Stimulated activated CD8-positive, alpha-beta memory T cell treated with anti-CD3 and anti-CD28 coated beads, Interleukin-15, amount 100 ng/mL, for 24 hours (primary cell): ENCODE measurements at places on chromosomes 6 and 20.

- DNase-seq: no peak
Observed at GRCh38 chr6:34017106-34017805, 128.6 kb downstream of the GRM4 start.

DNA sequence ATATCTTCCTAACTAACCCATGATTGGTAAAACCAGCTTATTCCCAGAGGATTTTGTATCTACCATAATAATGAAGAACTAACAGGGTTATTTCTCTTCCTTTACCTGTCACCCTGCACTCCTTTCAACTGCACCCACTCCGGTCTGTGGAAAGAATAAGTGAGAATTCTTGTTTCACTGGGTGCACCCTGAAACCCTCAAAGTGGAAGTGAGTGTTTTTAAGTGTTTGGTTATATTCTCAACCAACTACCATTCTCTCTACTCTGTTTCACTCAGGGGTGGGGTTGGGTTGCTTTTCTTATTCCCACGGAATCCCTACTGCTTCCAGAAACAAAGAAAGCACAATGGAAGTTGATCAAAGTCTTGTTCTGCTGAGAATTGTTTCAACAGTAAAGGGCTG lies 42.6 kb upstream of the KHDRBS2 start:
- DNase-seq: no peak

DNA sequence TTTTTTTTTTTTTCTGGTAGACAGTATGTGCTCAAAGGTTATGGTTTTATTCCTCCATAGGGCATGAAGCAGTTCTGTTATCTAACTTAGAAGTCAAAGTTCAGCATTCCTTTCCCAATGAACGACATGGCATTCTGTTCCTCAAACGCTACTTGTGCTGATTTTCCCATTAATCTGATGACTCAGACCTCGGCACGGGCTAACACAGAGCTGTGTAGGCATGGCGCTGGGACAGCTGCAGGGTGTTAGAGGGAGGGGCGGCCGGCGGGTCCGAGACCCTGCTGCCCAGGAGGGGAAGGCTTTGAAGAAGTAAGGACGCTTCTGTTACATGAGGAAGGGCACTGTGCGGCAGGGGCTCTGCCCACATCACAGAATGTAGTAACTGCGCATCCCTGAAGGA lies 93.6 kb upstream of the AGPAT4 start:
- DNase-seq: no peak

- no peak for DNase-seq
Observed at GRCh38 chr6:22699151-22699550, 129.8 kb downstream of the HDGFL1 start.

DNA sequence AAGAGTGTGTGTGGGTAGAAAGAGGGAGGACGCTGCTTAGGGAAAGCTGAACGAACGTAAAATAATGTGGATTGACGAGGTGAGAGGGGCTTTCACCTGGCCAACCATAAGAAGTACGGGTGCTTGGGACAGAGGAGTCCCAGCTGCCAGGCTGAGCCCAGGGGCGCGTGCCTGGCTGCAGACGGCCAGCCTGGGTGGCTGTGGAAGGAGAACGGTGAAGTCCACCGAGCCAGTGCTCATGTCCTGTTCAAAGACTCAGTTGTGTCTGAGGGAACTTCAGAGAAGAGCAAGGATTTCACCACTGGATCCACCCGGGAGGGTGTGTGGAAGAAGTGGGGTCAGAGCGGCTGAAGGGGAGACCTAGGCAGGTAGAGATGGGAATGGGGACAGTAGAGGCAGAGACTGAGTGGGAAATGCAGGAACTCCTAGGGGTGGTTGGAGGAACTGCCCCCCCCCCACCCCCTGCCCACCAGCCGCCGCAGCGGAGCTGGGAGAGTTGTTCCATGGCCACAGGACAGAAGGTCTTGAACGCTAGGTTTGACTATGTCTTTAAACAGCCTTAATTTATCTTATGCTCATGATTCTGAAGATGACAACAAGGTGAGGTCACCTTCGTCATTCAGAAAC lies 68.1 kb upstream of the TBXT start:
- DNase-seq: no peak

DNA sequence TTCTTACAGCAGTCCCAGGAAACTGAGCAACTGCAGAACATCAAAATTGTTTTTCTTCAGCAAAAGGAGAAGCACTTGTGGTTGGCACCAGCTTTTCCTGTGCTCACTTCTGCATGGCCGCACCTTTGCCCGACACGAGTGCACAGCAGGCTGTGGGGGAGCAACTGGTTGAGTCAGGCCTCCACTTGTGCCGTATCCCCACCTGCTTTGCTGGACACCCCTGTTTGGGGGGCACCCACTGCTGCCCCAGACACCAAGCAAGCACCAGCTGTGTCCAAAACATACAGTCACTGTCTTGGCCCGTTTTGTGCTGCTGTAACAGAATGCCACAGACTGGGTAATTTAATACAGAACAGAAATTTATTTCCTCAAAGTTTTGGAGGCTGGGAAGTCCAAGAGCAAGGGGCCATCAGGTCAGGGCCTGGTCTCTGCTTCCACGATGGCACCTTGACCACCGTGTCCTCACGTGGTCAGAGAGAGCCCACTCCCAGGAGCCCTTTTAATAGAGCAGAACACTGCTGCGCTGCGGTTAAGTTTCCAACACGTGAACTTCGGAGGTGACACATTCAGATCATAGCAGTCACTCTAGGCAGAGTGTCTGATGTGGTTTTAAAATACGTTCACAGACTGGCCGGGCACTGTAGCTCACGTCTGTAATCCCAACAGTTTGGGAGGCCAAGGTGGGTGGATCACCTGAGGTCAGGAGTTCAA lies 8.7 kb upstream of the GMEB2 start:
- no peak for DNase-seq

- no peak for DNase-seq
Observed at GRCh38 chr6:53011979-53012378, 16.9 kb upstream of the GSTA4 start.

DNA sequence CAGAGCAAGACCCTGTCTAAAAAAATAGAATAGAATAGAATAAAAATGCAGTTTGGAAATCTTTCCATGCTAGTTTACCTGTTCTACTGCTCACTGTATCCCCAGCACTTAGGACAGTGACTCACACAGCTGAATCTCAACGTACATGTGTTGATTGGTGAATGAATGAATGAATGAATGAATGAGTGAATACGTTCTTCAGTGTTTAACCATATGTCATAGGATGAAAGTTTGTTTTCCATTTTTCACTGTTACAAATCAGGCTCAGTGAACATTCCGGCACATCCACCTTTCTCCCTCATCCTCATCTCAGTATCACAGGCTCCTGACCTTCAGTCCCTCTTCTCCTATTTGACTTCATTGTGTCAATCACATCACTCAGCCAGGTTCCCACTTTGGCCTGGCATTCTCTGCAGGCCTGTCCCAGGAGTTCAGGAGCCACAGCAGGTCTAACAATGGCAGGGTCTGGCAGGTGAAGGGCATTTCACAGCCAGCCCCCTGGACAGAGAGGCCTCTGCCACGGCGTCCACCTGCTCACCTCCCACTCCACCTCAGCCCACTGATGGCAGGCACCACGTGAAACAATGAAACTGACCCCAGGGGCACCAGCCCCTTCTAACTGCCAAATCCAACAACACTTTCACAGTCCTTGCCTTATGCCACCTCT lies 7.9 kb downstream of the ZC3H12D start:
- no peak for DNase-seq

DNA sequence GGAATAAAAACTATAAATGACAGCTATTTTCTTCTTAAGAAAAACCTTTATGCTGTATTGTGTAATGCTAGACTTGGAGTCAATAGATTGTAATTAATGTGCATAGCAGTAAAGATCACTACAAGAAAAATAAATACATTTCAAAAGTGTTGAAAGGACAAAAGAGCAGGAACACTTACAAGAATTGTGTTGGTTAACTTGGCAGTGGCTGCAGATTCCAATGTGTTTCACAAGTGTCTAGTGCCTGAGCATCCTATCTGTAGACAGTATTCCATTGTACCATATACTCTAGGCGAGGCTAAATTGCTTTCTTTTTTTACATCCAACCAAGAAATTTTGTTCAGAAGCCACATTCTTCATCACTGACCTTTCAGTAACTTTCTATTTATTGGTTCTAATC lies 924.1 kb downstream of the EPHA7 start:
- no peak for DNase-seq

DNA sequence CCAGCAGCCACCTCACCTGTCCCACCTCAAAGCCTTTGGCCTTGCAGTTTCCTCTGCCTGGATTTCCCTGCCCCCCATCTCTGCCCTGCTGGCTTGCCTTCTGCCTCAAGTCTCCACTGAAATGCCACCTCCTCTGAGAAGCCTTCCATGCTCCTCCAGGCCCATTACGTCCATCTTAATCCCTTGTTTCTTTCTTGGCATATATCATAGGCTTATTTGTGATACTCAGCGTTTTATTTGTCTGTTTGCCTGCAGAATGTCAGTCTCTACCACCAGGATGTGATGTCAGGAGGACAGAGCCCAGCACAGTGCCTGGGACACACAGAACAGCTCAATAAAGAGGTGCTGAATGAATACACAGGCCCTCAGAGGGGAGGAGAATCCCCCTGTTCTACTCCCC lies 24.4 kb upstream of the TLDC2 start:
- no peak for DNase-seq

DNA sequence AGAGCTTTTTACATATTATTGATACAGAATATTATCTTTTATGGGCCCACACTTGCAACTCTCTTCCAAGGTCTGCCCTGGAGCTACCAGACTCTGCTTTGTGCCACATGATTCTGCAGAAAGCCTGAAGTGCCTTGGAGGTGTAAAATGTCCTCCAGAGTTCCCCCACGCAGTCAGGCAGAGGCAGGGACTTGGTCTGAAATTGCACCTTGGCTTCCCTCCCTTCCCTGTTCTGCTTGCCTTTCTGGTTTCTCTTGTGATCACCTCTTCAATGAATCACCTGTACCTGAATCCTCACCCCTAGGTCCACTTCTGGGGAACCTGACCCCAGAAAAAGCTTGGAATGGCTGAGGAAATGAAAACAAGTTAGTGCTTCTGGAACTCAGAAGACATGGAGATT lies 43.0 kb upstream of the TGM2 start:
- DNase-seq: no peak

GRCh38 chr6:16452348-16452747 lies 214.0 kb downstream of the GMPR start:
- no peak for DNase-seq

DNA sequence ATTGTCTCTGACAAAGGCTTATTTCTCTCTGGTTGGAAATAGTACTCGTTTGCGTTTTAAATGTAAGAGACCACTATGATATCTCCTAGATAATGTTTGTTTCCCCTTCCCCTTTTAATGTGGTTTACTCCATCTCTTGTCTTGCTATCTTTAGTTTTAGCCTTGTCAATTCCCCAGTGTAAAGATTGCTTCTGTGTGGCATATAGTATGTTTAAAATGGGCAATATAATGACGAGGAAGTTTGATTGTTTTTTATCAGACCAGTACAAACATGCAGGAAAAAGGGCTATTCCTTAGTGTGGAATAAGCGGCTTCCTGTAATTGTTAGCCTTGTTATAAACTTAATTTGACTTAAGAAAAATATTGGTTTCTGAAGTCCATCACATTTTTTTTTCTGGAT lies 3.1 kb downstream of the QKI start:
- DNase-seq: no peak

GRCh38 chr20:56933331-56933698 lies 304.2 kb downstream of the TFAP2C start:
- no peak for DNase-seq

DNA sequence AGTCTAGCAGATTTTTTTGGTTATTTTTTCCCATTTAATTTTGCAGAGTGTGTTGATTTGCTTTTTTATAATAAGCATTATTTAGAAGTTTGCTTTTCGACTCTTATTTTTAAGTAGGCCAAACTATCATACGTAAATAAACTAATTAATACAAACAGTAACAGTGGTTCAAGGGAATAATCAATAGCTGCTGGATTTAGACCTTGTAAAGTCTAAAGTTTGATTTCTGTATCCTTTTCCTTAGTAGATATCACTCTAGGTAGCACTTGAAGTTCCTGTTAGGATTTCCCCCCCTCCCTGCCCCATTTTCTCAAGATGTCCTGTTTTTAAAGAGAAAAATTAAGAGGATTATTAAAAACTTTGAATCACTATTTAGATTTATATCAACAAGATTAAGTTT lies 136.1 kb downstream of the B3GAT2 start:
- no peak for DNase-seq
